A549 treated with RU486 at 1 μM for 4 hours (cell line): ENCODE measurements at places on chromosomes 5 and 9. TPM values are rescaled to one million over a fixed set of nuclear protein-coding genes. Genes with fewer than 3 reads are reported as not detected.

The SHB gene
- total RNA-seq: 37.8 to 61.8 TPM (median 57.7 TPM) in 5 replicates

The SLC4A9 gene
- not detected in 5 replicates for total RNA-seq

The SEMA6A gene
- 0.02 to 0.18 TPM (median 0.15 TPM) in 5 replicates for total RNA-seq

The ZBTB6 gene
- 1.8 to 5.8 TPM (median 5.6 TPM) in 5 replicates for total RNA-seq

The XPA gene
- total RNA-seq: 11.3 to 17.4 TPM (median 13.6 TPM) in 5 replicates

The ADAMTS19 gene
- total RNA-seq: not detected in 5 replicates

The PDZD2 gene
- 0.08 to 0.26 TPM (median 0.13 TPM) in 4 of 5 replicates, not detected in the other for total RNA-seq

The ERCC6L2 gene
- 10.2 to 17.5 TPM (median 10.9 TPM) in 5 replicates for total RNA-seq

The GRIA1 gene
- not detected in 5 replicates for total RNA-seq

The RNF208 gene
- 1.1 to 2.2 TPM (median 2.0 TPM) in 5 replicates for total RNA-seq

The ESM1 gene
- total RNA-seq: not detected in 5 replicates

The ZNF366 gene
- total RNA-seq: not detected in 5 replicates

The FAM81B gene
- not detected in 5 replicates for total RNA-seq

The IFNA8 gene
- total RNA-seq: not detected in 5 replicates

The CREB3 gene
- 55.7 to 63.8 TPM (median 58.4 TPM) in 5 replicates for total RNA-seq

The FOXD4L6 gene
- 0.11 TPM in 1 of 5 replicates, not detected in the others for total RNA-seq

The TNFSF8 gene
- 0.22 TPM in 1 of 5 replicates, not detected in the others for total RNA-seq

The PLEKHG4B gene
- total RNA-seq: 0.56 to 1.0 TPM (median 0.96 TPM) in 5 replicates

The CLIC3 gene
- total RNA-seq: 2.0 to 3.7 TPM (median 3.4 TPM) in 5 replicates

The TAS2R1 gene
- total RNA-seq: not detected in 5 replicates

The ADCY2 gene
- total RNA-seq: not detected in 5 replicates

The FABP6 gene
- 0.87 to 1.6 TPM (median 1.5 TPM) in 5 replicates for total RNA-seq

The LHX2 gene
- 3.1 to 5.7 TPM (median 5.5 TPM) in 5 replicates for total RNA-seq
